ENCODE measurements at places on chromosomes 1 and 21. TPM values are rescaled to one million over a fixed set of nuclear protein-coding genes. Genes with fewer than 3 reads are reported as not detected.

DNA sequence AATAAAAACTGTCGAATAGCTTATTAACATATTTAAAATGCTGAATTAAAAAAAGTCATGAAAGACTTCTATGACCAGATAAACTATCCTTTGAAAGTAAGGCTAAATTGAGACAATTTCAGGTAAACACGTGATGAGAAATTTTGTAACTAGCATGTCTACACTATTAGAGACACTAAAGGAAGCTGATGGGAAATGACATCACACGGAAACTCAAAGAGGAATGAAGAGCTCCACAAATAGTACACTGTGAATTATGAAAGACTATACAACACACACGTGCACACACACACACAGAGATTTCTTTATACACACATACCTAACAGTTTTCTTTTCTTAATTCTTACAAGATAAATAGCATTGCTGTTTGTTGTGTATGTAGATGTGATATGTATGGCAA is 70.9 kb upstream of the PLA2G4A start:
- no peak for DNase-seq

The LCE1E gene
- polyA plus RNA-seq: 6.2 TPM

DNA sequence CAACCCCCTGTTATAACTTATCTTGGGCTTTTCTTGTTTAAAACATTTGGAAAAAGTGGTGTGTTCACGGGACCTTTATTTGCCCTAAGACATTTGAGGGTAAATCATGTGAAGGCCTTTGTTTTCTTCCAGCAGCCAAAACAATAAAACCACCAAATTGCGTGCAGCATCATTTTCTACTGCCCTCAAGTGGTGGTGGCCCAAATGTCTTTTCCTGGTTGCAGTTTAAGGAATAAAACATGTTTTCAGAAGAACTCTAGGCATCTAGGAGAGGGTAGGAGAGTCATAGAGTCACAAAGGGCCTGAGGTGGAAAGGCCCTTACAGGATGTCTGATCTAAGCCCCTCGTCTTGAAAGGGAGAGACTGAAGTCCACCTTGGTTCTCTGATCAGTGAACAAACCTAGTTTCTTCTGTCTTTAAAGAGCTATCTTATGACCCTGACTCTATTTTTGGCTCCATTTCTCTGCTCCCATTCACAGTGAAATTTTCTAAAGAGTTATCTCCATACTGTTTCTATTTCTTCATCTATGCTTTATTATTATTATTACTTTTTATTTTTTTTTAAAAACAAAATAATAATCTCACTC is 16.0 kb upstream of the EPS15 start:
- DNase-seq: peak; percentile 54

The GPR61 gene
- polyA plus RNA-seq: 0.47 TPM

DNA sequence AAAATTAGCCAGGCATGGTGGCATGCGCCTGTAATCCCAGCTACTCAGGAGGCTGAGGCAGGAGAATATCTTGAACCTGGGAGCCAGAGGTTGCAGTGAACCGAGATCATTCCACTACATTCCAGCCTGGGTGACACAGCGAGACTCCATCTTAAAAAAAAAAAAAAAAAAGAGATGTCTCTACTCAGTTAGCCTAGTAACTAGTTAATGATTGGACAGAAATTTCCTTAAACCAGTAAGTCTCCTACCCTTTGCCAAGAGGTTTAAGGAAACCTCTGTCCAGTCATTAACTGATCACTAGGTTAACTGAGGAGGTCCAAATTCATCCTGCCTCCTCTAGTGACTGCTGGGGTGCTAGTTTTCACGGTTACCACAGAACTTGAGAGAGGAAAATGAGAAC is 143.9 kb upstream of the UBE2U start:
- DNase-seq: no peak

DNA sequence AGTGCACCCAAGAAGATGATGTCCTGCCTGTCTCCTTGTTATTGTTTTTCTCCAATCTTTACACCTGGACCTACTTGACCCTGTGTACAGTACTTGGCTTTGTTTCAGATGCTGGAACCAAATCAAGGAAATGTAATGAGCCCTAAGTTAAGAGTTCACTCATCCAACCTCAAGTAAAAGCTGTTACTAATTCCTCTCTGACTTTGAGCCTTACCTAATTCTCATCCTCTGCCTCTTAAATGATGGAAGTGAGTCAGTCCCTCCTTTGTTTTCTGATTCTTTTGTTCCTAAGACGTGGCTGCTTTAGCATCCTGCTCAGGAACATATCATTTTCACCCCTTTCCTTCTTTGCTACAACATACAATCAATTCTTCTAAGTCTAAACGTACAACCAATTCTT is 15.3 kb upstream of the PLA2G4A start:
- no peak for DNase-seq

DNA sequence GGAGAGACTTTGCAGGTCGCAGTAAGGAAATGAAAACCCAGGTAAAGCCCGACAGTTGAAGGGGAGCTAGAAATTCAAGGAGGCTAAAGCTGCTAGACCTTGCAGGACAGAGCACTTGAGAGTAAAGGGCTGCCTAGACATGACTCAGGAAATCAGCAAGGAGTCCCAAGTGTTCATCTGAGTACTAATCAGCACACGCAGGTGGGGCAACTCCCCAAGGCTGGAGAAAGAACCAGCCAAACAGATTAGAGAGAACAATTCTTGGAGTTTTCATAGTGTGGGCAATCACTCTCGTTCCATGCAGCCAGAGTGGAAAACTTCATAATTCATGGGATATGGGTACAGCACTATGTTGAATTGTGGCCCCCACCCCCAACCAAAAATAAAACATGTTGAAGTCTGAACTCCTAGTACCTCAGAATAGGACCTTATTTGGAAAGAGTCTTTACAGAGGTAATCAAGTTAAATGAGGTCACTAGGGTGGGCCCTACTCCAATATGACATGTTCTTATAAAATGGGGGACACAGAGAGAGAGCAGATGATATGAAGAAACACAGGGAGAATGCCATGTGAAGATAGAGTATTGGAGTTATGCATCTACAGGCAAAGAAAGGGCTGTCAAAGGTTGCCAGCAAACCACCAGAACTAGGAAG is 28.0 kb downstream of the SYDE2 start:
- no peak for DNase-seq

DNA sequence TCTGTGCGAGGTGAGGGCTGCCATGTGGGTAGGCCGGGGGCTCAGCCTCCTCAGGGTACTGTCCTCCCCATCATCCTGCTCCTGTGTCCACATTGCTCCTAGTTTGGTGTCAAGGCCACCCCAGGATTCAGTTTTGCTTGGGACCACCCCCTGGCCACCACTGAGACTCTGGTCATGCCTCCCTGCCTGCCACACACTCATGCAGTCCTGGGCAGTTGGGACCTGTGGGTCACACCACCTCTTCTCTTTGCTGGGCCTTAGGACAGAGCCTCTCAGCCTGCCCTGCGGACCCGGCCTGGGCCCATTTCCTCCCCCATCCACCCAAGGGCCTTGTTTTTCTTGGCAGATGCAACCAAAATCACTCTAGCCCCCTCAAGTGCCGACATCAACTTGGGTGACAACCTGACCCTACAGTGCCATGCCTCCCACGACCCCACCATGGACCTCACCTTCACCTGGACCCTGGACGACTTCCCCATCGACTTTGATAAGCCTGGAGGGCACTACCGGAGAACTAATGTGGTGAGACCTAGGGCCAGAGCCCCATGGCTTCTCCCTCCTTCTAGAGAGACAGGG is 19.4 kb downstream of the TMEM81 start:
- DNase-seq: no peak

GRCh38 chr21:33069994-33070743 is at the start of gene OLIG1:
Gene OLIG1, plus strand, starts transcription at chr21:33070141. Its CDS starts 106 bp downstream, at chr21:33070247.
- DNase-seq: no peak

GRCh38 chr1:14707531-14708445 is 109.3 kb downstream of the KAZN start:
- DNase-seq: no peak

GRCh38 chr1:216563087-216563486 is 139.8 kb upstream of the USH2A start:
- no peak for DNase-seq

- DNase-seq: no peak
Observed at GRCh38 chr1:164562511-164562910, 3.5 kb downstream of the PBX1 start.

The S100PBP gene
- 38.8 TPM for polyA plus RNA-seq

DNA sequence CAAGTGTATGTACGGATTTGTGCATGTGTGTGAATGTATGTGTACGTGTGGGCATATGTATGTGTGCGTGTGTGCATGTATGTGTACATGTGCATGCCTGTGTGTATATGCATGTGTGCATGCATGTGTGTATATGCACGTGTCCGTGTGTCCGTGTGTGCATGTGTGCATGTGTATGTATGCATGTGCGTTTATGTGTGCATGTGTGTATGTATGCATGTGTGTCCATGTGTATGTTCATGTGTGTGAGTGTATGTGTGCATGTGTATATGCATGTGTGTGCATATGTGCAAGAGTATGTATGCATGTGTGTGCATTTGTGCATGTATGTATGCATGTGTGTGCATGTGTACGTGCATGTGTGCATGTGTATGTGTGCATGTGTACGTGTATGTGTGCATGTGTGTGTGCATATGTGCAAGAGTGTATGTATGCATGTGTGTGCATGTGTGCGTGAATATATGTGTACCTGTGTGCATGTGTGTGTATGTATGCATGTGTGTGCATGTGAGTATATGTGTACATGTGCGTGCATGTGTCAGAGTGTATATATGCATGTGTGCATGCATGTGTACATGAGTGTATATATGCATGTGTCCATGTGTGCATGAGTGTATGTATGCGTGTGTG is 15.6 kb downstream of the EPHA8 start:
- DNase-seq: no peak

GRCh38 chr1:227317011-227317451 is 1.3 kb downstream of the CDC42BPA start:
- DNase-seq: no peak

The LTN1 gene
- 14.3 TPM for polyA plus RNA-seq

DNA sequence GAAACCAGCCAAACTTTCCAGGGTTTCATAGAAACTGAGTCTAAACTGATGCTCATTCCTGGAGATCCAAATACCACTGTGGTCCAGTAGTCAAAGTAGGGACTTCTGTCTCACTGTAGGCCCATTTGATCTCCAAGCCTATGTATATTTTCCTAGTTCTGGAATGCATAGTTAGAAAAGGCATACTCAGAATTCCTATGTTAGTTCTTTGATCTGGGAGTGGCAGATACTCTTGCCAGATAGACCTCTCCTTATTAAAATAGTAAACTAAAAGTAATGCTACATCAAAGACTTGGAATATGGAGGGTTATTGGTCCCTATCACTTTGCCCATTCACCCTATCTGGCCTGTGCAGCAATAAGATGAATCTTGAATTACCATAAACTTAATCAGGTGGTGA is 10.4 kb upstream of the SGIP1 start:
- DNase-seq: no peak

DNA sequence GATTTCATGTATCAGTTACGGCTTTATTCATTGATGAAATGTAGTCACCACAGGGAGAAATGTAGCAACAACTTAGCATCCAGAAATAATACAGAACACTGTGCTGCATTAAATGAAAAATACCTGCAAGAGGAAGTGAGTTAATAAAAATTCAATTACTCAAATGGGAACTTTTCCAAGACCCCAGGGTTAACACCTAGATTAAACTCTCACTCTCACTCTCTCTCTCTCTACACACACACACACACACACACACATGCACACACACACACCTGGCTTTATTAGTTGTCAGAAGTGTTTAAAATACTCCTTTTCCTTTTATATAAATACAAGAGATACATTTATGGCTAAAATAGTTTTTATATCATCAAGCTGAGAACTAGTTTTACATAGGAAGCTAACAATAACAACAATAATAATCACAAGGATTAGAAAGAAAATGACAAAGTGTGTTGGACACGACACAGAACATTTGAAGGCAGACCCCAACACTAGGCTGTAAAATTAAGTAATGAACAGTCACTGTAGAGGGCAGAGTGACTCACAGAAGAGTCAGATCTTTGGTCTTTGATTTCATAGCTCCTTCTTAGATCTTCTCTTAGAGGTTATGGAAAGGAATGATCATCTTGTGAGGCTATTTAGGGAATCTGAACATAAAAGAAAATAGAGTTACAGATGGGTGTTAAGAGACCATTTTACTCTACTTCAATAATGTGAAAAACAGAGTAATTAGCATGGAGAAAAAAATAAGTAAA is 1266.0 kb upstream of the ADGRL2 start:
- DNase-seq: no peak

- DNase-seq: no peak
Observed at GRCh38 chr1:230728710-230729392, 14.9 kb upstream of the AGT start.

- no peak for DNase-seq
Observed at GRCh38 chr1:94530373-94530878, 11.1 kb downstream of the F3 start.

The ASAP3 gene
- 0.33 TPM for polyA plus RNA-seq
